ENCODE measurements at places on chromosomes 7 and 10.

GRCh38 chr7:50349963-50350944, 45.7 kb downstream of the IKZF1 start:
- DNase-seq = no peak

DNA sequence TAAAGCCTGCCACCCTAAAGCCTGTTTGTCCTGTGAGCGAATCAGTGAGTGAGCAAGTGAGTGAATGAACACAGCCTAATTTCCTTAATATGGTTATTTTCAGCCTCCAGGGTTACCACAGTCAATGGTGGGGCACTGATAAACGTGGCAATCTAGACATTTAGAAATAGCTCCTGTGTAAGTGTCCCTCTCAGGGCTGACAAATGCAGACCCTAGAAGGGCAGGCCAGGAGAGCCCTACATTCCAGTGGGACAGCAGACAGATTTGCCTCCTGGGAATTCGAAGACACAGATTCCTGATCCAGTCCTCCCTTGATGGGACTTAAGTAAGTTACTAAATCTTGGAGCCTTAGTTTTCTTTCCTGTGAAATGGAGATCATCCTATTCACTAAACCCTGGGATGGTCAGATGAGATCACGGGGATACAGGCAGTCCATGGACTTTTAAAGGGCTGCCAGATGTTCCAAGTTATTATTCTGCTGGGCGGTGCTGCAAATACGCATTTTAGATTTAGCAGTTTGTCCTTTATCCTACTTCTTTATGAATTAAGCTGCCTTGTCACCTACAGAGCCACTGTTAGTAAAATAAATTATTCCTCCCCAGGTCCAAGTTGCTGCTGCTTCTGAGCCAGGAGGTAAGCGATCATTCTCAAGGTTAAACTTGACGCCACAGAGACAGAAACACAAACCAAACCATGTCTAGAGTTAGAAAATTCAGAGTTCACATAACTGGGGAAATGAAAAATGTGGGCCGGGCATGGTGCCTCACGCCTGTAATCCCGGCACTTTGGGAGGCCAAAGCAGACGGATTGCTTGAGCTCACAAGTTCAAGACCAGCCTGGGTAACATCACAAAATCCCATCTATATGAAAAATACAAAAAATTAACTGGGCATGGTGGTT, 54.8 kb upstream of the TM9SF3 start:
- DNase-seq = no peak

- peak; percentile 86 for DNase-seq
These were observed at the start of gene GNAI1 for GRCh38 chr7:80134536-80135308. GNAI1 (plus strand) TSS chr7:80134831; CDS start chr7:80135161, 330 bp downstream.

GRCh38 chr7:34825221-34825620, 167.2 kb downstream of the NPSR1 start:
- no peak for DNase-seq

- DNase-seq = no peak
These were observed 45.0 kb upstream of the ANLN start for GRCh38 chr7:36344622-36345021.

GRCh38 chr10:80769700-80770160, 232.0 kb downstream of the SH2D4B start:
- no peak for DNase-seq

DNA sequence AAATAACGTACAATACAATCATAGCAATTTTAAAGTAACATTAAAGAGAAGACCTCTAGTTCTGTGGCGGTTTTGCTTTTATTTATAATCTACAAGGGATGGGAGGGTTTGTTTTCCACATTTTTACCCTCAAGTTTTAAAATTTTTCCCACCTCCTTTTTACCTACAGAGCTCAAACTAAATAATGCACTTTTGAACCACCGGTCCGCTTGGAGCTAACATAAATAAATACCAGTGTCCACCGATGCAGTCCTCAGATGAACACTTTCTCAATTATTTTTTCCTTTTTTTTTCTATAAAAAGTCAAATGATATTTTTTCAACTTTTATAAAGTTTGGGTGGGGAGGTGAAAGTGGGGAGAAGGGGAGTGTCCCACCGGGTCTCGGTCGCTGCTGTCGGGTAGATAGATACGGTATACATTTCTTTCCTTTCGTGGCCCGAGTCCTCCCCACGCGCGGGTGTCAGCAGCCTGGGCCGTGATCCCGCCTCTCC, 3.3 kb downstream of the ZNF503 start:
- DNase-seq = no peak

GRCh38 chr7:116663744-116664143, 8.3 kb upstream of the MET start:
- no peak for DNase-seq

DNA sequence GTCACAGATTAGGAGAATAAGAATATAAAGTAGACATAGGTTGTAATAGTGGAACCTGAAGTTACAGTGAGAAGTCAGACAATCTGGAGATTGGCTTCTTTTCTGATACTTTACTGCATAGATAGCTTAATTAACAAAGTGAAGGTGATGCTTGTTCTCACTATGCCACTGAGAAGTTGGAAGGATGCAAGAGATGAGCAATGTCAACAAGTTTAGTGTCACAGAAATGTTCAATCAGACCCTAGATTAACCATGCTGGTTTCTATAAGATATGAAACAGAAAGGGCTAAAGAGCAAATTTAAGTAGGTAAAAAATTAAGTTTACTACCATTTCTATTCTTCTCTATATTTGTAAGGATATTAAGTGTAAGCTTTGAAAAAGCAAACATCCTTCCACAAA, 838.6 kb upstream of the SORCS1 start:
- DNase-seq = no peak

Data from AG10803 (cell line).